Cortex of kidney (tissue), 1 donor: ENCODE measurements at places on chromosomes 1 and 21.

GRCh38 chr1:33332357-33332789 lies 11.5 kb upstream of the A3GALT2 start:
- no peak for DNase-seq

- DNase-seq, result no peak
These were observed 56.1 kb upstream of the F3 start for GRCh38 chr1:94597701-94598100.

GRCh38 chr1:100736746-100737145 lies 17.2 kb downstream of the VCAM1 start:
- DNase-seq, result no peak

DNA sequence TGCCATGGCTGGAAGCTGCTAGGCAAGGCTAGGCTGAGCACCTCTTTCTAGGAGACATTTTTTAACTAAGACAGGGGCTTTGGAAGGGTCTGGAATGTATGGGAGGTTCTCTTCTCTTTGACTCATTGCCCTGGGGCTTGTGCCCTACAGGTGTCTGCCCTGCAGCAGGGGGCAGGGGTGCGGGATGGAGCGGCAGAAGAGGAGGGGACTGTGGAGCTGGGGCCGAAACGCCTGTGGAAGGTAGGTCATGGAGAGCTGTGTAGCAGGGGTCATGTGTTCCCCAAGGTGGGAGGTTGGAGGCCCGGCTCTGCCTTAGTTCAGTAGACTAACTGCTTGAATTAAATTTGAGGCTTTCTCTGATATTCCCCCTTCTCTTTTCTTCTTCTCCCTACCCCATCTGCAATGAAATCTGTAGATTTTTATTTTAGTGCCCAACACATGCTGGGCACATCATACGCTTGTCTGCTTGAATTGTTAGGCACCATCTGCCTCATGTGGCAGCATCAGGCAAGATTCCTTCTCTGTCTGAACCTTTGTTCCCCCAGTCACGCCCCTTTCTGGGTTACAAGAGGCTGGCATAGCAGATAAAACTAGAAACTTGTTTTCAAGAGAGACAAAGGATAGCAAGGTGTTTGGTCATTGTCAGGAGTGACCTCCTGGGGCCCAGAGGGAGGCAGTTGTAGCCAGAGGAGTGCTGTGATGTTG lies 18.4 kb downstream of the PPFIA4 start:
- DNase-seq, result no peak

DNA sequence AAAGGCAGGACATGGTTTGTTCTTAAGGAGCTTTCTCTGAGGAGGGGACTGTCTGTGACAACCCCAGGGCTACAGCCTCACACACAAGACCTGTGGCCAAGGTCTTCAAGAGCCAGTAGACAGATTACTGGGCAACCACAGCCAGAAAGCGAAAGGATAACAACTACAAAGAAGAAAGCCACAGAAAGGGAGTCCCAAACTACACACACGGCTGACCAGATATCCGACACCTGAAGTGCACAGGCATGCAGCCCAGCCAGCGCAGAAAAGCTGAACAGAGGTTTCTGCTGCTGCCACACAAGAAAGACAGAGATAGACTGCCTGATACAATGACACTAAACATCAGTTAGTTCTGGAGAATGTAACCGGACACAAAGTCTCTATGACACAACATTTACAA lies 21.4 kb upstream of the NADK start:
- DNase-seq, result no peak
